Upper lobe of left lung (tissue), 6 donors: ENCODE measurements at places on chromosomes 1 and 21.

DNA sequence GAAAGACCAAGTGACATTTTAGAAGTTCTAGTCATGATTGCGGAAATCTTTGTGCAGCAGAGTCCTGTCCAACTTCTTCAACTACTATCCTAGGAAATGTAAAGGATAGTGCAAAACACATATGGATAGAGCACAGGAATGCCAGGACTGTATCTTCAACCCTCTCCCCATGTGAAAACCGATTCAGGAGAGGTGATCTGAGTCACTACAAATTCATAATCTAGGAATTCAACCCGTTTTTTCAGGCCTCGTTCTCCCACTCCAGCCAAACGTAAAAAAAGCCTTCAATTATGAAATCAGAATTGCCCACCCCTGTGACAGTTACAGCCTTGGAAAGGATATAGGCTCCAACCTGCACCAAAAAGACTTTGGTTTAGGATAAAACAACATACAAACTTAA lies 52.9 kb upstream of the RGS1 start:
- DNase-seq, result no peak

DNA sequence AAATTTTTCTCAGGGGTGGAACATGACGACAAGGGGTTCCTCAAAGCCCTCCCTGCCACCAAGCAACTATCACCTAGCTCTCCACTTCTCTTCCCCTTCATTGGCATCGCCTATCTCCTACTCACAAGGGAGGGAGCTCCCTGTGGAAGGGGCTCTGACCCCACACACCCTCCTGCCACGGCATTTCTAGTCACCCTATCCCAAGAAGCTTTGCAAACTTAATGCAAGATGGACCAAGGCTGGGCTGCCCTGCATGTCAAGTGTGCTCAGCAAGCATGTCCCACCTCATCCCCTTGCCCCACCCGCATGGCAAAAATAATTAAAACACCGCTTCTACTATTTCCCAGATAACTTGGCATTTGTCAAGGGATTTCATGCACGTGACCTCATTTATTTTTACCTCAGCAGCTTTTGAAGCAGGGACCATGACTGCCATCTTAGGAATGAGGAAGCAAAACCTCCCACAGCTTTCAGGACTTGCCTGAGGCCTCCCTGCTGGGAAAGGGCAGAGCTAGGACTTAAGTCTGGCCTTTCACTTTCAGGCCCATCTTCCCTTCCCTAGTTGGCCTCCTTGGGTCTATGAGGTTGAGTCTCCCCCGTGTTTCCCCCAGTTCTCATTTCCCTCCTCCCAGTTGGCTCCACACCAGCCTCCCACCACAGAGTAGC lies 161.3 kb downstream of the TSEN15 start:
- DNase-seq, result peak; percentile 57

DNA sequence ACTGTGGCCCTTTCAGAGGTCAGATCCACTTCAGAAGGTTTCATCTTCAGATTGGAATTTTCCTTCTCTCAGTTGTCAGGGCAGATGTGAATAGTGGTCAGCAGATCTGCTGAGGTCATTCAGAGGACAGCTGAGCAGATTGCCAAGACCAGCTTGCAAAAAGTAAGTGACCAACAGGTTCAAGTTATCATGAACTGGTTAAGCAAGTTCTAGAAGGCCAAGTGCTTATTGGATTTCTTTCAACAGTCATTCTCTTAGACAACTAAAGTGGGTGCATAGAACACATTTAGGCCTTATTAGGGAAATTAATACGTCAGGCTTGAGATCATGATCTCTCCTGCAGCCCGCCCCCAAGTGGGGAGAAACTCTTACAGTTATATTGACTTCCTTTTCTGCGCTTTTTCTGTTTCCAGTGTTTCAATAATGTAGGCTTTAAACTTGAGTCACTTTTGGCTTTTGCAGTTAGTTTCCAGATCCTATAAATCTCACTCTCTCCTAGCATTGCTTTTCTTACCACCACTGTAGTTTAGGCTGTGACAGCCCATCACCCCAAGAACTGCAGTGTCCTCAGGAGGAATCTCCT lies 96.4 kb downstream of the C1orf21 start:
- no peak for DNase-seq

GRCh38 chr1:233081735-233082134 lies 131.3 kb downstream of the NTPCR start:
- no peak for DNase-seq

- no peak for DNase-seq
These were observed 11.1 kb upstream of the DDOST start for GRCh38 chr1:20672265-20672632.

GRCh38 chr1:119631433-119632102 lies 16.5 kb downstream of the ZNF697 start:
- DNase-seq, result peak; percentile 97

DNA sequence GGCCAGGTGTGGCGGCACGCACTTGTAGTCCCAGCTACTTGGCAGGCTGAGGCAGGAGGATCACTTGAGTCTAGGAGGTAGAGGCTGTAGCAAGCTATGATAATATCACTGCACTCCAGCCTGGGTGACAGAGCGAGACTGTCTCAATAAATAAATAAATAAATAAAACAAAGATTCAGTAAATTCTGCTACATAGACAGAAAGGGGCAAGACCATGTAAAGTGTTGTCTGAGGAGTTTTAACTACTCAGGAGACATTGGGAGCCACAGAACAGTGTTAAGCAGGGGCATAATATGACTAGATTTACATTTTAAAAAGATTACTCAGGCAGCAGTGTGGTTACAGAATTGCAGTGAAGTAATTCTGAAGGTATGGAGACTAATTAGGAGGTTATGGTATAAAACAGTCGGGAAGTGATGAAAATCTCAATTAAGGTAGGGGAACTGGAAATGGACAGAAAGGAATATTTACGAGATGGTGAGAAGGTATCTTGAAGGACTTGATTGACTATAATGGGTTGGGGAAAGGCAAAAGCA lies 94.7 kb downstream of the ATP1B1 start:
- no peak for DNase-seq

DNA sequence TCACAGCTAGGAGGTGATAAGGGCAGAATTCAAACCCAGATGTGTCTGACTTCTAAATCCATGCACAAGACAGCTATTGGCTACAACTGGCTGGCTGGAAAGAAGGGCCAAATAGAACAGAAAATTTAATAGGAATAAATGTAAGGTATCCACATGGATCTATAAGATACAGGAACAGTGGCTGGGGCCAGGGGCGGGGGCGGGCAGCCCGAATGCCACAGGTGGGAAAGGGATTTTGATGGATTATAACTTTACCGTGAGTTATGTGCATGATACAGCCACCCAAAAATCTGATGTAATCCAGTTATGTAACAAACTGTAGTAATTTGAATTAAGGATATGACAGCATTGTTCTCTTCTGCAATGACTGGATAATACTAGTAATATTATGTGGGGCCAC lies 87.0 kb upstream of the COA6 start:
- peak; percentile 59 for DNase-seq

DNA sequence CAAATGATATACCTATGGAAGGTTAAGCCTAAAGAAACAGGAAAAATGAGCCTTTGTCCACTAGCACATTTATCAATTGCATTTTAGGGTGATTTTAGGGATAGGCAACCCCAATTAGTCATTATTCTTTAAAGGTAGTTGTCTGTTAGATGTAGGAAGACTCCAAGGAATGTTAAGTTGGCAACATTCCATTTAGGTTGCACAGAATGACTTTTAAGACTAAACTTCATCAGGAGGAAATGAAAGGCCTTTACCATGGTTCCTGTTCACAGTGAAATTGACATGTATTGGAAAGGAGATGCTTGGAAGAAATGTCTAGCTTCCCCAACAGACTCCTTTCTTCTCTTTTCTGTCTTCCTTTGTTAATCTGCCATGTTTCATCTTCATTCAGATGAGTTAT lies 1.6 kb upstream of the APOBEC4 start:
- DNase-seq, result no peak

DNA sequence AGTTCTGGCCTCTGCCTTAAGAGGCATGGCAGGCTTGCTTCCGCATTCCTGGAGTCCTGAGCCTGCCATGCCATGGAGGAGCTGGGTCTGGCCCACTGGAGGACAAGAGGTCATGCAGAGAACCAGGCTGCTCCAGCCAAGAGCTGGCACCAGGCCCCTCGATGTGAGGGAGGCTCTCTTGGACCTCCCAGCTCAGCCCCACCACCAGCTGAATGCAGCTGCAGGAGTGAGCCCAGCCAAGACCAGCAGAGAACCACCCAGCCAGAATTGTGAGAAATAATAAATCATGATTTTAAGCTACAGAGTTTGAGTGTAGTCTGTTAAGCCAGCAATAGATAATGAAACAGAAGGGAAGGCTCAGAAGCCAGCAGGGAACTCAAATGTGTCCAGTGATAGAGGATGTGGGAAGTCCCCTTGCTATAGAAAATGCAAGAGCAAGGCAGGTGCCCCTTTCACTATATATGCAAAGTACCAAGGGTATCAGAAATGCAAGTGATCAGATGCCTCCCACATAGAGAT lies 118.4 kb downstream of the HIVEP3 start:
- DNase-seq, result peak; percentile 39

DNA sequence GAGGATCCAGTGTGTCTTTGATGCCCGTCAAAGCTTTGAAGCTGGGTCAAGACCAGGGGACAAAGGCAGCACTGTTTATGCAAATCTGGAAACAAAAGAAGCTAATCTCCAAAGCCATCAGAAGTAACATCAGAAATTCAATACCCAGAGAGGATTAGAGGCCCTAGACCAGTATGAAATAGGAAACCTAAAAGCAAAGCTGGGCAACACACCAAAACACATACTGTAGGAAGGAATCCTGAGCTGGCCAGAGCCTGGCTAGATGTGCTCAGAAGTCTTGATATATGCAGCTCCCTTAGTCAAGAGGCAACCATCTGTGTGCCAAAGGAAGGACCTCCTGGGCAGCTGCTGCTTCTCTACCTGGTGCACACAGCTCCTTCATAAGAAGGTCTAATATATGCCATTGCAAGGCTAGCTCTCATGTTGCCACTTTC lies 12.3 kb downstream of the COLGALT2 start:
- no peak for DNase-seq
